Activated CD4-positive, alpha-beta T cell treated with anti-CD3 and anti-CD28 coated beads, Interleukin-2, amount 50 U/mL, for 1 hour (primary cell): ENCODE measurements at places on chromosomes 1 and 21.
A peak's percentile ranks its signal among the peaks of the same experiment; 100 is the strongest.

- no peak for DNase-seq
Observed at GRCh38 chr1:109243221-109243620, 6.1 kb upstream of the CELSR2 start.

GRCh38 chr1:236176337-236177336 lies 34.3 kb downstream of the GPR137B start:
- DNase-seq: no peak

GRCh38 chr1:208615371-208615770 lies 371.2 kb upstream of the PLXNA2 start:
- DNase-seq: no peak

DNA sequence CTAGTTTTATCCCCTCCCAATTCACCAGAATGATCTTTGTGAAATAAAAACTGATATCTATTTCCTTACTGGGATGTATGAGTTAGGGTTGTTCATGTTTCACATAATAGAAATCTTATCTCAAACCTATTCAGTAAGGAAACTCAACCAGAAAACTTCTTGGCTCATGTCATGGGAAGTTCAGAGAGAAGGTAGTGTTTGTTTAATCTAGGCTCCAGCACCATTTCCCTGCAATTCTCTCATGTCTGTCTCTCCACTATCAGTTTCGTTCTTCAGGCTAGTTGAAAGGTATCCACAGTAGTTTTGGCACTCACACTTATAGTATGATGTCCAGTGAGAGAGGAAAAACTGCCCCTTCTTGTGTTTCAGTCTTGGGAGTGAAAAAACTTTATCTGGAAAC lies 34.6 kb upstream of the UHMK1 start:
- no peak for DNase-seq

GRCh38 chr1:153995202-153995601 lies 4.6 kb downstream of the RPS27 start:
- DNase-seq: no peak

DNA sequence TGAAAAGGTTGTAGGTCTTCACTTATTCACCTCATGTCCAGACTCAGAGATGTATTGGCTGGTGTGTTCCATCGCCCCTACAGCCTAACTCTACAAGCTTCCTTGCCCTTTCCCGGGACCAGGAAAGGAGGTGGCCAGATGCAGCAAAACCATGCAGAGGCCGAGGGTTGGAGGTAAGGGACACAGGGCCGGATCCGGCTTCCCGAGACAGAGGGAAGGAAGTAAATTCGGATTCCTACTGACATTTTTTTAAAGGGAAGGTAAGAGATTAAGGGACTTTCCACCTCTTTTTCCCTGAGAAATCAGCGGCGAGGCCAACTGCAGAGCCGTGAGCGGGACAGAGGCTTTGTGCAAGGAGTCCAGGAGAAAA lies 12.7 kb downstream of the EPHA10 start:
- DNase-seq: no peak

- no peak for DNase-seq
Observed at GRCh38 chr21:41479686-41480085, 28.3 kb downstream of the TMPRSS2 start.

- no peak for DNase-seq
Observed at GRCh38 chr21:38293113-38293512, 36.3 kb downstream of the KCNJ15 start.

DNA sequence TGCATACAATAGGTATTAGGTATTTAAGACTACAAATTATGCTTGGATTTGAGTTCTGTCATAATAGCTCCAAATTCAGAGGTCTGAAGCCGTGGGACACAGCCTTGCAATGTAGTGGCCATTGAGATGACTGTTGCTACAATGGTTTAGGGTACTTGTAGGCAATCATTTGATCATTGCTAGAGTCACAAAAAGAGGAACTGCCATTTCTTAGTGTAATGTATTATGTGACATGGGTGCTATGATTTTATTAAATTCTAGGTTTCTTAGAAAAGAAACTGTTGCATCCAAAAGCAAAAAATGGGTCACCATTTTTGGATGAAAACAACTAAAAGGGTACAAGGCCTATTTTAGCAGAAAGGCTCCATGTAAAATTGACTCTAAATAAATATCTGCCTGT lies 129.9 kb upstream of the ZNF644 start:
- DNase-seq: no peak

DNA sequence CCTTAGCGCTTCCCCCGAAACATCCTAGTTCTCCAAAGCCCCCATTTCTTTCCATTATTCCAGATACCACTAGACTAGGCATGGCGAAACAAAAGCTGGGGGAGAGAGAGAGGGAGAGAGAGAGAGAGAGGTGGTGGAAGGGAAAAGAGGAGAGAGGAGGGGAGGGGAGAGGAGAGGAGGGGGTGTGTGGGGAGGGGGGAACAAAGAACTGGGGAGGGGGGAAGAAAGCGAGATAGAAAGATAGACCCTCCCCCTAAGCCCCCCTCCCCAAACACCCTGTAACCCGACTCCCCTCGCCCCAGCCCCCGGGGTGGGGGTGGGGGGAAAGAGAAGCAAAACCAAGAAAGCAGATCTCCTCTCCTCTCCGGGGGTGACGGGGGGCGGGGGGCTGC lies 352 bp downstream of the MEX3A start:
- no peak for DNase-seq

- DNase-seq: no peak
Observed at GRCh38 chr1:100584761-100585745, 47.1 kb downstream of the GPR88 start.

- no peak for DNase-seq
Observed at GRCh38 chr21:27134516-27134915, 167.6 kb upstream of the ADAMTS5 start.

GRCh38 chr1:219066631-219067349 lies 106.9 kb upstream of the LYPLAL1 start:
- DNase-seq: no peak

- DNase-seq: peak; percentile 34
Observed at GRCh38 chr1:247332215-247332622, 552 bp upstream of the ZNF496 start.

GRCh38 chr1:31639543-31639942 lies 5.1 kb downstream of the PEF1 start:
- no peak for DNase-seq

DNA sequence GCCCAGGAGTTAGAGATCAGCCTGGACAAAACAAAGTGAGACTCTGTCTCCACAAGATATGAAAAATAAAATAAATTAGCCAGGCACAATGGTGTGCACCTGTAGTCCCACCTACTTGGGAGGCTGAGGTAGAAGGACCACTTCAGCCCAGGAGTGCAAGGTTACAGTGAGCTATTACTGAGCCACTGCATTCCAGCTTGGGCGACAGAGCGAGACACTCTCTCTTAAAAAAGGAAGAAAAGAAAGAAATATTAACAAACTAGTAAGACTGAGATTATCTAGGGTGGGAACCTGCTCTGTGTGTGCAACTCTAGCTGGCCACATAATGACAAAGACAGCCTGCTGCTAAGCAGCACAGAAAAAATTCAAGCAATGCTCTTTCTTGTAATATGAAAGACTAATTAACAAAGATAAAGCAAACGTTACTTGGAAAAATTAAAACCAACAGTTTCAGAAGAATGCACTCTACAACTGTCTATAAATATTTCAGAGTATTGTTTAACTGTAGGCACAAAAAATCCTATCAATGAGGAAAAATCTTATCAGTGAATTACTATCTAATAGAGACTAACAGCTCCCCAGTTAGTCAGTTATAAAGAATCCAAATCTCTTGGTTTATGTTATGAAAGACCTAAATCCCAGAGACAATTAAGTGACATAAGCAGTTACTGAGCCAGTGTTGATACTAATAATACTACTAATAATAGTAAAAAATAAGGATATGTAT lies 74.5 kb downstream of the ENAH start:
- DNase-seq: no peak

DNA sequence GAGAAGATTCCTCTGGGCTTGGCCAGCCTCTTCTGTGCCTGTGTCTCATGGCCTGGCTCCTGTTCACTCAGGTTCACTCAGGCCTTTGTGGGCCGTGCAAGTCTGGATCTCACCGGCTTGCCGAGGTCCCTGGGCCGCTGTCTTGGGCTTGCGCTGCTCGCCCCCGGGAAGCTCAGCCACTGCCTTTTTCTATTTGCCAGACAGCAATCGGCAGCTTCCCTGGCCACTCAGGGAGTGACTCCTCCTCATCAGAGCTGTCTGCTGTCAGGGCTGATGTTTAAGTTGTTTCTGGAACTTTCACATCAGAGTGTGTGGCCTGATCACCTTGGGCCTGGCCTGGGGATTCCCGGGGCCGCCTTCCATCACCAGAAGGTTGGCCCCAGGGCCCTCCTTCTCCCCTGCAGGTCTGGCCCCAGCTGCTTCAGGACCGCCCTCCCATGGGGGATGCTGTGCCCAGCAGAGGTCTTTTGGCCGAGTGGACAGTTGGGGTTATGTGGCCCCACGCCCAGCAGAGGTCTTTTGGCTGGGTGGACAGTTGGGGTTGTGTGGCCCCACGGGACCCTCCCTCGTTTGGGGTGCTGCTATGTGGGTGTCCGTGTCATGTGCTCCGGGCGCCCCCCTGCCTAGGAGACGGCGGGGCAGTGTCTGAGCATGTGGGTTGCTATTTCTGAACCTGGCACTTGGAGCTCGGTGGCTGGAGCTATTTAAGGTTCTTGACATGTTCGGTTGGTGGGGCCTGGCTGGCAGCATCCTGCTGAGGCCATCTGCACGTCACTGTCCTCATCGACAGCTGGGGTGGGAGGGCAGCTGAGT lies 12.5 kb downstream of the SLX9 start:
- no peak for DNase-seq

DNA sequence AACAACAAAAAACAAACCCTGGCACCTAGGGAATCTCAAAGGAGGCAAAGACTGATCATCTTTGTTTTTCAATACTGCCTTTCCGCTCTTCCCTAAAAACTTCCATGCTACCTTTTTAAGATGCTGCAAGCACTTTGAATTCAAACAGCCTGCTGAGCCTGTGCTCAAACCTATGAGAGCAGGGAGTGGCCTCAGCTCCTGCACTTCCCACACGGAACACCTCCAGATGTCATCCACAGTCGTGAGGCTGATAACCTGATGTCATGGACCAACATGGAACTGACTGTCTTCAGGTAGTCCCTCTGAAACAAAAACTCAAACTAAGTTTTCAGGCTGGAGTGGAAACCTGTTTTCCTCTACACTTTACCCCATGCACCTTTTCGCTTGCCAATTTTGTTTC lies 46.8 kb downstream of the DESI2 start:
- no peak for DNase-seq

DNA sequence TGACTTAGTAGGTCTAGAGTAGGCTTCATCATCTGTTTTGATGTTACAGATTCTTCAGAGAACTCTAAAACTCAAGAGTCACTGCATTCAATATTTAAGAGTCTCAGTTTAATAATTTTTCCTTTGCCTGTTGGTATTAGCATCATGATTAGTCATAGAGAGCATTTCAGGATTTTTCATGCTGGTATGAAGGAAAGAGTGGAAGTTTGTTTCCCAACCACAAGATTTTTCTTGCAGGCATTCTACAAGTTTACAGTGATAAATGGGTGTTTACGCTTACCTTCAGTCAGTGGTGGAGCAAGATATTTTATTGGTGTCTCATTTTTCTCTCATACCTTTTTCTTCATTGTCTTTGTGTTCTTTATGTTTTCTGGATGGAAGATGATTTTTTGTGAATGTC lies 58.4 kb upstream of the MYOCOS start:
- DNase-seq: no peak

- DNase-seq: no peak
Observed at GRCh38 chr1:202944438-202944921, 13.6 kb downstream of the ADIPOR1 start.

DNA sequence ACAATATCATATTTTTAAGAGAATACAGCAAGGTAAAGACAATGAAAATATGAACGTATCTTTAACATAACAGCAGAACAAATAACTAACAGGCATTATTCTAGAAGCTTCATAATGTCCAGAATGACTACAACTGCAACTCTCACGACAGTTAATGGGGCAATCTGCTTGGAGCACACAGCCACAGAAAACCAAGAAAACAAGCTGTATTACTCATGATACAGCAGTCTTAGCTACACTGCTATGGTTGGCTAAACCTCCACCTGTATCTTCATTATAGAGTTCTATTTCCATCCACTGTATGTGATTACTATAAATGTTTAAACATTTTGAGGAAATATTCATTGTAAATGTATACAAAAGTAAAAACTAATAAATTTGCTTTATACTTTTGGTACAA lies 139.9 kb downstream of the DPYD start:
- no peak for DNase-seq

- DNase-seq: no peak
Observed at GRCh38 chr1:52976183-52977035, 49.3 kb downstream of the SCP2 start.

GRCh38 chr1:211479624-211480023 lies 12.3 kb downstream of the RD3 start:
- no peak for DNase-seq

DNA sequence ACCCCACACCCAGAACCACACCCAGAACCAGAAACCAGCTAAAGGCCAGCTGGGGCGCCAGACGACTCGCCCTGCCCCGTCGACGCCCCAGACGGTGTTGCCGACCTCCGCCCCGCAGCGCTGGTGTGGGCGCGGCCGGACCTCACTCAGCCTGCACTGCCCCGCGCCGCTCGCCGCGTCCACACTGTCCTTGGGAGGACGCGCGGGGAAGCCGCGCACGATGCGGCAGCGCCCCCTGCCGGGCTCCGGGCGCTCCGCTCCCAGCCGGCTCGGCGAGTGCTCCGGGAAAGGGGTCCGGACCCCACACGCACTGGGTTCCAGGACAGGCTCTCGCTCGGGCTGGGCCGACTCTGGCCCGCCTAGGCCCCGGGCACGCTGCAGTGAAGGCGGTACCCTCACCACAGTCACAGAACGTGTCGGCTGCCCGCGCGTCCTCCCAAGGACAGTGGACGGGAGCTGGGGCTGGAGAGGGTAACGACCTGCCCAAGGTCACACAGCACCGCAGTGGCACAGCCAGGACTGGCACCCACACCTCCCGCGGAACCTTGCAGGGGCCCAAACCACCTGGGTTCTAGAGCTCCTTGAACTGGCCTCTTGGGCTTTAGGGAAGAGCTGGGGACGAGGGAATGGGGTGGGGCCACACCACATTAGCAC lies 90.2 kb downstream of the DMRTA2 start:
- DNase-seq: peak; percentile 23

DNA sequence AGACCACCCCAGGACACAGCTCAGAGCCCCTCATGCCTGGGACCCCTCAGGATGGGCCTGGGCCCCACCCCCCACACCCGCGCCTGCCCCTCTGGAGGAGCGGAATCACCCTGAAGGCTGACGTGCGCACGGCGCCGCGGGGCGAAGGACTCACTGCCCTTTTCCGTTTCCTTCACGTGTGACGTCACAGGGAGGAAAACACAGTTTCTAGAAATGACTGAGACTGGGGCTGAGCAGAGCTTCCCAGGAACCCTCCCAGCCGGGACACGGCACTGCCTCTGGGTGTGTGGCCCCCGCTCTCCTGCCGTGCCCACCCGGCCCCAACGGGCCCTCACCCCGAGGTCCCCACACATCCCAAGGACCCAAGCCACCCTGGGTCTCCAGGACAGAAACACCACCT lies 5.4 kb upstream of the TNFRSF4 start:
- peak; percentile 60 for DNase-seq

- DNase-seq: no peak
Observed at GRCh38 chr1:81409262-81409661, 391.5 kb upstream of the ADGRL2 start.
